Tibial nerve (tissue), 4 donors: ENCODE measurements at places on chromosomes 6 and 20. TPM values are rescaled to one million over a fixed set of nuclear protein-coding genes. Genes with fewer than 3 reads are reported as not detected.

The RBL1 gene
- 30.6 TPM for total RNA-seq

The SIRPA gene
- 53.0 TPM for total RNA-seq

The CLVS2 gene
- under 0.01 TPM for total RNA-seq

DNA sequence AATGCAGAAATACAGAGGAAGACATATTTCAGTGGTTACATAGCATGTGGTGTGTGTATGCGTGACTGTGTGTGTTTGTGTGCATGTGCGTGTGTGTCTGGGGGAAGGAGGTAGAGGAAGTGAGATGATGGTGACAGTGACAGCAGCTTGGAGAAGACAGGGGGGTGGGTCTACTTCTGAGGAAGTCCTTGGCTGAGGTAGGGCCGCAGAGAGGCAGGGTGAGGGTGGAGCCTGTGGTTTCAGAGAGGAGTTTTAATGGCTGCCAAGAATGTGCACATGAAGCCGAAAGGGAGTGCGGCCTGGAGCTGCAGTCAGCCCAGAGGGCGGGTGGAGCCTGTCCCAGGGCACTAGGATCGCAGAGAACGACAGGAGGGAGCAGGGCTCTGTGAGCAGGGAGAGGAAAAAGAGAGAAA, 22.7 kb upstream of the RNF24 start:
- DNase-seq, result peak; percentile 54

DNA sequence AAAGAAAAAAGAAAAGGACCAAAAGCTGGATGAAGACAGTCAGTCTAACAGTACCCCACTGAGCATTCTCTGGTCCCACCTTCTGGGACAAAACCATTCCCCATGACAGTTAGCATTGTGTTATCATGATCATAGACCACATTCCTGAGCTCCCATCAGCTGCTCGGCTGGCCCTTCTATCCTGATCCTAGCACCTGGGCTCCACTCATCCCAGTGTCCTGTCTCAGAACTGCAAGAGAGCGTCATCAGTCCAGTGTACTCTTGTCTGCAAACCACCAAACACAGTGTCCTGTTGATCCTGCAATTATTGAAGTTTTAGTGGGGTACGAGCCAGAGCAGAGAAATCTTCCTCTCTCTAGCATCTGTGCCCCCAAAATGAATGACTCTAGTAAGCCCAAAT, 16.0 kb upstream of the TAAR1 start:
- DNase-seq, result no peak

DNA sequence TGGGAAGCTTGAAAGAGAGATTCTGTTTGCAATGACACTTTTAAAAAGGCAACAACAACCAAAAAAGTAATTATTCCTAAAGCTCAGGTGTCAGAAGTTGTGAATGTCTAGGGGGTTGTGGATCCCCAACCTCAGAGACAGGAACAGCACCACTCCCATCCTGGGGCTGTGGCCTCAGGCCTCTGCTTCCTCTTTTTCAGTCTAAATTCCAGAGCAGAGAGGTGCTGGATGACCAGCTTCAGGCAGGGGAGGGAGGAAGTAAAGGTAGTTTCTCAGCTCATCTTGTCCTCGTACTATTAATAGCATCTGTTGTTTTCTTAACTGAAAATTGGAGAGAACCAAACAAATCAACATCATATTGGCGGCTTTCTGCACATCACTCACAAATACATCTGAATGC, 8.3 kb downstream of the NT5E start:
- DNase-seq, result no peak

DNA sequence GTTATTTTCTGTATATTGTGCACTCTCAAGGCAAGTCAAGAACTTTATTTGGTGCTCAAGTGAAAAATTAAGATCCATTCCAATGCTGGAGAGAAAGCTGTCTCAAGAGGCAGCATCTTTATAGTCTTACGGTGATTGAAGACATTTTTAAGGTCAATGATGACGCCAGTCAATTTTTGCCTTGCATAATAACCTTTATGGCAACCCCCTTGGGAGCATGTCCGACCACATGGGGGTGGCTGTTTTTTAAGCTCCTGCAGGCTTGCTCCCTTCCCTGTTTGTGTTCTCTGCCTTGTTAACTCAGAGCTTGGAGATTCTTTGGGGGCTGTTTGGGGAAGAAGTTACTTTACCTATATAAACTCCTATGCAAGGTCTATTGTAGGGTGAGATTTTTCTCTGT, 109.6 kb upstream of the FERMT1 start:
- no peak for DNase-seq

DNA sequence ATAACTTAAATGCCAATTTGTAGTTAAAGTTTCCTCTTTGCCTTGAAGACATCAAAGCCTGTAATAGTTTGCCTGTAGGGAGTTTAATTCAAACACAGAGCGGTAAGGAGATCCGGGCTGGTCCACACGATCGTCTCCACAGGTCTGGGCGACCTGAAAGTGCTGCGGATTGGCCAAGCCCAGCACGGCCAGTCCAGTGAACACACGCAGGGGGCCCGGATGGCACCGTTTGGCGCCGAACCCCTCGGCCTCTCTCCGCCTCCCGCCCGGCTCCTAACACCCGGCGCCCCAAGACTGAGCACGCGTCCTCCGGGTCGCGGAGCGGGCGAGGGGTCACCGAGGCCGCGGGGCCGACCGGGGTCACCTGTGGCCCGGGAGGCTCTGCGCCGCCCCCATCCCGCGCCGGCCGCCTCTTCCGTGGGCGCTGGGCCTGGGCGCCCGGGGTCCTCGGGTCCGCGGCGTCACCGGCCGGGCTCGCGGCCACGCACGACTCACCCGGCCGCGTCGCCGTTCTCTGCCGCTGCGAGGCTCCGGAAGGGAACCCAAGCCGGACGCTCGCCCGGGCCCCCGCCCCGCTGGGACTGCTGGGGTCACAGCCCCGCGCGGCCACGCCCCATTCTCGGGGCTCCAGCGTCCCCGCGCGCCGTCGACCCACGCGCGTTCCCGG, 481 bp downstream of the SERPINB6 start:
- DNase-seq, result peak; percentile 55

DNA sequence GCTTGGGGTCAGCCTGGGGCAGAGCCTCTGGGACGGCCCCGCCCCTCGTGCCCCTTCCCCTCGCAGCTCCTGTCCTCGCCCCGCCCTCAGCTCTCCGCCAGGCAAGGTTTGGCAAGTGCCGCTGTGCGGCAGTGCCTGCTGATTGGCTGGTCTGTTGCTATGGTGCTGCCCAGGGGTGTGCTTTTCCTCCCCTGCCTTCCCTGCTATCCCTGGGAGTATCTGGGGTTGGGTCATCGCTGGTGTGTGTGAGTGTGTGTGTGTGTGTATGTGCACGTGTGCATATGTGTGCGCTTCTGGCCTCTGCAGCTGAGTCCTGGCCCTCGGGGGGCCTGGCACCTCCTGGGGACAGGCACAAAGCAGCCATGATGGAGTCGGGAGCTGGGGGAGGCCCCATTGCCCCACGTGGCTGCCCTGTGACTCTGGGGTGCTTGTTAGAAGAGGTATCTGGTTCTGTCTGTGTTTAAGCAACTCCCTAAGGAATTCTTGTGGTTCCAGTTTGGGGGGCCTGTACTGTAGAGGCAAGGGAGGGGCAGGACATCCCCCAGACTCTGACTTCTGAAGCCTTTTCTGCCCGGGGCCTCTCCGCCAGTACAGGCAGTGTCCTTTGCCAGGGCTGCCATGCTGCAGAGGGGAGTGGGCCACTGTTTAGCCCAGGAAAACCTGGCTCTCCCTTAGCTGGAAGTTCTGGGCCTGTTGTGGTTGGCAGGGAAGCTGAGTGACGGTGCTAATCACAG, 6.9 kb downstream of the RTEL1 start:
- no peak for DNase-seq

DNA sequence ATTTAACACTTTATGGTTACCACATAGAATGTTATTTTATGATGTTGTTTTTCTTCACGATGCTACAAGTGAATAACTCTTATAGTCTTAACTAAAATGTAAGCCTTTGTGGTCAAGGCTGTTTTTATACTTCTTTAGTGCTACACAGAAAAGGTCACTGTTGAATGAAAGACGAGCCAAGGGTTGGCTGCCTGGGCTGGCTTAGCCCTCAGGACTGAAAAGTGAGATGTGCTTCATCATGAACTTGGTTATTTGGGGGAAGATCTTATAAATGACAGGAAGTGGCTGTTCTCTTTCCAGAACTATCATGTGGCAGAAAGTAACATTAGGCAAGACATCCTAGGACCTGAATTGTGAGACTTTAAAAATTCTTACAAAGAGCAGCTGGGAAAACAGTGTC, 404.0 kb downstream of the BTBD3 start:
- DNase-seq, result no peak

- DNase-seq, result no peak
Observed at GRCh38 chr20:24095756-24096155, 107.2 kb upstream of the GGTLC1 start.

DNA sequence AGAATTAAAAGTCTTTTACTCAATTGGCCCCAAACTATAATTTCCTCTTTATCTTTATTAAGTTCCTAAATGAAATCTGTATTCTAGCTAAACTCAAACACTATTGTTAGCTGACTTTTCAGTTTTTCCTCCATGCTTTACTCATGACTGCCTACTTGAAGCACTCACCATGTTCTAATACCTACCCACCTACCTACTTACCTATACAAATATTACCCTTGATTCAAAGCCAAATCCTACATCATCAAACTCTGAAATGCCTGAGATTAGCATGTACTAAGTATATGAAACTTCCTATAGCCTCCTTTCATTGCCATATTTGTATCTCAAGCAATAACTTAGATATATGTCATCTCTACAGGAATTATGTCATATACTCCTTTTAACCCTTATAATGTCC, 259.7 kb downstream of the HDGFL1 start:
- DNase-seq, result no peak

GRCh38 chr6:80566361-80566760, 459.9 kb downstream of the BCKDHB start:
- DNase-seq, result no peak

DNA sequence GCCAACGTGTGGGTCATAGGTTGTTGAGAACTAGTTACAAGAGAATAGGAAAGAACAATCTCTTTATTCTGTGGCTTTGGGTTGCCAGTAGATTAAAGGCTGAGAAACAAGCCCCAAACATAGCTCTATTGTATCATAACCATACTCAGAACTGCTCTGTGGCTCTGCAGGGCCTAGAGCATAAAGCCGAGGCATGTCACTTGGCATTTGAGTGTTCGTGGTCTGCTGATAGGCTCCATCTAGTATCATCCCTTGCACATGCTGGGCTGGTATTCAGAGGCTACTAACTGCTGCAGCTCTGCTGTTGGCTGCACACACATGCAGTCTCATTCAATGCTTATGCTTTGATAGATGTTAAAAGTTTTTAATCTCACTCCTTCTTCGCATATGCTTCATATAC, 157.9 kb downstream of the OGFRL1 start:
- DNase-seq, result no peak
